ENCODE measurements at places on chromosomes 6 and 20. TPM values are rescaled to one million over a fixed set of nuclear protein-coding genes. Genes with fewer than 3 reads are reported as not detected.

GRCh38 chr6:11224252-11224965 is 8.1 kb downstream of the NEDD9 start:
- no peak for DNase-seq

- no peak for DNase-seq
These were observed 44.8 kb downstream of the MYB start for GRCh38 chr6:135225911-135226310.

GRCh38 chr6:16419636-16420336 is 181.4 kb downstream of the GMPR start:
- no peak for DNase-seq

DNA sequence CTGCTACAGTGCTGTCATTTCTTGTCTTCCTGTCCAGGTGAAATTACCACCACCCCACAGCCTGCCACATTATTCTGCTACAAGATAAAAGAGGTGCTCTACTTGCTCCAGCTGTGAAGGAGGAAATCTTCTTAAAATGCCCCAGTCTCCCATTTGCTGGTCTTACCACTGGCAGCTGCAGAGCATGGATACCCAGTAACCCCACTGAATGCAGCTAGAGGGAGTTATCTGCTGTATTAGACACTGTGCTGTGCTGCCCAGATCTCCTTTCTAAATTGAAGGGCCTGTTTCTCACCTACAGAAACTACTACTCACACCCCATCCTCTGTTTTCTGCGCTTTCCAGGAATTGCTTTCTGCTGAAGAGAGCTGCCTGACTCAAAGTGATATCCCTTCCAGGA is 517.8 kb downstream of the PKHD1 start:
- DNase-seq, result no peak

HLA-DRB5 gene
- total RNA-seq, result 1.2 TPM

- no peak for DNase-seq
These were observed 543.1 kb upstream of the IRAK1BP1 start for GRCh38 chr6:78324213-78324612.

DNA sequence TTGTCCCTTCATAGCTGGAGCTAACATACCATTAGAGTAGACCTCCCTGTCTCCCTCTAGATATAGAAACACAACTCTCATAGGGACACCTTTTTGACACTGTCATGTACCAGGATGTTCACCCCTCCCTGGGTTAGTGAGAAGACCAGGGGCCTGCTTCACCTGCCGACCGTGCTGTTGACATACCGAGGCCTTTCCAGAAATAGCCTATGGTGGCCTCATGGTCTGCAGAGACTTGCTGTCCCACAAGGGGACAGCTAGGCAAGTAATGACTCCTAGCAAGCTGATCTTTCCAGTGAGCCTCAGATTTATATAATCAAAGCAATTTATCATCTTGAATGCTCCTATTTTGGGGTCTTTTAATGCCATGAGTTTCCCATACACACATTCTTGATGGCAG is 15.0 kb downstream of the ZDHHC14 start:
- DNase-seq, result no peak

ALDH8A1 gene
- total RNA-seq, result 91.4 TPM

GRCh38 chr20:41098703-41099250 is 38.6 kb upstream of the PLCG1 start:
- no peak for DNase-seq

DNA sequence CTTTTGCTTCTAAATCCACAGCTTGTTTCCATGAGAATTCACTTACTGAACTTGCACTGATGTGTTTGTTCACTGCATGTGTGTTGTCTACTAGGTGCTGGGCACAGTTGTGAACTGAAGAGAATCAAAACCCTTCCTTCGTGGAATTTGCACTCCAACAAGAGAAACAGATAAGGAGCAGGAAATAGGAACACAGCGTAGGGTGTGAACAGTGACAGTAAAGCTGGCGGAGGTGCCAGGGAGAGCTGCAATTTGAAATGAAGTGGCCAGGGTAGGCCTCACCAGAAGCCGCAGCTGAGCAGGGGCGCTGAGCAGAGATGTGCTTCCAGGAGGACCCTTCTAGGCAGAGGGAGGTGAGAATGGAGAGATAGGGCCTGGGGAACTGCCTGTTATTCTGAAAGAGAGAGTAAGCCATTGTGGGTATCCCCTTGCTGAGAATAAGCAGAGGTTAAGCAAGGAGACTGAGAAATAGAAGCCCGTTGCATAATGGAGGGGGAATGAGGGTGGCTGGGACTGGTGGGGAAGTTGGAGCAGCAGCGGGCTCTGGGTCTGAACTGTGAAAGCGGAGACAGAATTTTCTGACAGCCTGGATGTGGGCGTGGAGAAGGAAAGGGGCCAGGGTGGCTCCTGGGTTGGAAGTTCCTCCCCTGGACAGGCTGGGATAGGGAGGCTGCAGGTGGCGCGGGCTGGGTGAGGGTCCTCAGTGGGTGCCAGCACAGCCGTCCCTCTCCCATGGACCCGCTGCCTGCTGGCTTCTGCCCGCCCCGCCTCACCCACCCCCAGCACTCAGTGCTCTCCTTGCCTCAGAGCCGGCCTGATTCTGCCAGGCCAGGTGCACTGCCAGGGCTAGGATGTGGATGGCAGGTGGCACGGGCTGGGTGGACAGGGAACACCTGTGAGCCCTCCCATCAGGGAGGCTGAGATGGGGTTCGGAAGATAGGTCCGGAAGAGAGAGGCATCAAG is 114.7 kb upstream of the AFDN start:
- DNase-seq, result no peak

ZSCAN12 gene
- 1.4 TPM for total RNA-seq
